Osteoblast (primary cell): ENCODE measurements at places on chromosomes 7 and 10. TPM values are rescaled to one million over a fixed set of nuclear protein-coding genes. Genes with fewer than 3 reads are reported as not detected.

Gene HOXA9
- 15.3 and 19.5 TPM in 2 replicates for total RNA-seq

Gene CNOT4
- 13.4 and 14.1 TPM in 2 replicates for total RNA-seq

Gene NME8
- not detected in 2 replicates for total RNA-seq

- no peak for DNase-seq
Measured at GRCh38 chr10:44460416-44460815, 75.5 kb upstream of the CXCL12 start.

Gene HOXA6
- total RNA-seq = 5.0 and 7.6 TPM in 2 replicates

DNA sequence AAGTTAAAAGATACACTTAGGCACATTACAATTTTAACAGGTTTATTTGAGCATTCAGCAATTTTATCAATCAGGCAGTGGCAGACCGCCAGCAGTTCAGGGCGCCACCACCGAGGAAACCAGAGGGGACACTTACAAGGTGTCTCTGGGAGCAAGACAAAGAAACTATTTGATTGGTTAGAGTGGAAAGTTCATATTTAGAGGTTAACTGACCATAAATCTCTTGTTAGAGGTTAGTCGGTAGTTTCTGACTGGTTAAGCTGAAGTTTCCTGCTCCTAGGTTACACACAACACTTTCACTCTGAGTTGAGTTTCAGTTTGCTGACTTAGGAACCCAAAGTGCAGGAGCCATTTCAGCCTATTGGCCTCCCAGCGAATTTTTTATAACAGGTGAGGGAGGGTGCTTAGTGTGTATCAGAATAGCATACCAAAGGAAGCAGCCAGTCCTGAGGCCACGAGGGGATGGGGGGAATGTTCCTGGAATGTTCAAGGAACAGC, 10.8 kb upstream of the PVRIG start:
- no peak for DNase-seq

GRCh38 chr7:77657427-77658224, 38.6 kb upstream of the RSBN1L start:
- DNase-seq = no peak

DNA sequence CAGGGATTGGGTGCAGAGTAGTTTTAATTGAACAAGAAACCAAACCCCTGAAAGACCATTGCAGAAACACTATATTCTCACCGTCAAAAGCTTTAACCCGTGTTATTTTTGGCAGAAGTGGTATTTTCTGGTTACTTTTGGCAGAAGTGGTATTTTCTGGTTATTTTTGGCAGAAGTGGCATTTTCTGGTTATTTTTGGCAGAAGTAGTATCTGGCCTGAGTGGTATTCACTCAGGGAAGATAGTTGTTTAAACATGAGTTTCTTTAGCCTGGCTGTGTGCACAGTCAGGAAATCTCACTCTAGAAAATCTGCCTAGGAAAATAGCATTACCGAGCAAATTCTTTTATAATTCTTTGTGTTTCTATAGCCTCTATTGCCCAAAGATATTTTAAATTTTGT, 322.7 kb downstream of the GFRA1 start:
- peak; percentile 83 for DNase-seq

GRCh38 chr7:44218418-44219201, 17.8 kb downstream of the YKT6 start:
- peak; percentile 90 for DNase-seq

DNA sequence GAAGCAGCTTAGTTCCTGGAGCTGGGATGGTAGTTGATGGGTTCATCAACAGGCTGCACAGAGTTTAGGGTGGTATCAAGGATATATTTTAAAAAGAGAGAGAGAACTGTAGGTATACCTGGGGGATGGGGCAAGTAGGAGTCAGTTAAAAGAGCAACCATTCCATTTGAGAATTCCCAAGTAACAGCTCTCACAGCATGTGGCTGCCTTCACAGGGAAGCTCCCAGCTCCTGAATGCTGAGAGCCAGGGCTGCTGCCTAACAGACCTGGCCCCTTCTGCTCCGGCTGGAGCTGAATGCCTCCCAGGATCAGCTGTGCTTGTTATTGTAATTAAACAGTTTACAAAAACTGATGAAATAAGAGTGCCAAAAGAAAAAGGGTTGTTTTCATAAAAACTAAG, 58.8 kb upstream of the GPR26 start:
- no peak for DNase-seq

DNA sequence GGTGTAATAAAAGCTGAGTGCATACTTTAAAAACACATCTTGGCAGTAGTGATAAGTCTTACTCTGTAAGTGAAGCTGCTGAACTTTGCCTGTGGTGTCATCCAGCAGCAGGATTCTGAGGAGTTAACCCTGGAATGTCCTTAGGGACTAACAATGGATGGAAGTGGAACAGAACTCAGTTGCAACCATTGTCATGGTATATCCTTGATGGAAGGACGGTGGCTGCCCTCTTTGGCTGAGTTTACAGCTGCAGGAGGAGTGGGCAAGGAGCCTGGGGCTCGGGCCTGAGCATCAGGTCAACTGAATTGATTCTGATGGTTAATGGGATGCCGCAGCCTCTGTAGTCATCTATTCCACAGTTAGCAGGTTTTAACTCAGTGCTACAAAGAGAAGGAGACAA, 56.2 kb downstream of the MRC1 start:
- no peak for DNase-seq
